Activated naive CD4-positive, alpha-beta T cell treated with anti-CD3 and anti-CD28 coated beads, Interleukin-2, amount 50 U/mL, for 16 hours (primary cell): ENCODE measurements at places on chromosomes 2 and 18.

DNA sequence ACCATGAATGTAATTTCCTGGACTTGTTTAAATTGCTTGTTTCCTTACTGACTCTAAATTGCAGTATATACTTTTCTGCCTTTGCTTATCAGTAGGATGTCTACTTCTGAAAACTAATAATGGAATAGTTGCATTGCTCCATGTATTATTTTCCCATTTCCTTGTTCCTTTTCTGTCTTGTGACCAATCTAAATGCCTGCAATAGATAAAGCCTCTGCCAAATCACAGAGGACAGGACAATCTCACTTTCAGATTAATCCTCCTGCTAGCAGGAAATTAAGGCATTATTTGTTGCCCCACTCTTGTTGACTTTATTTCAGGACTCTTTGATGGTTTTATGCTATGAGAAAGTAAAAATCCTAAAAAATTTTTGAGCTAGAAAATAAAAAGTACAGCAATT lies 4.7 kb upstream of the ESCO1 start:
- no peak for DNase-seq

DNA sequence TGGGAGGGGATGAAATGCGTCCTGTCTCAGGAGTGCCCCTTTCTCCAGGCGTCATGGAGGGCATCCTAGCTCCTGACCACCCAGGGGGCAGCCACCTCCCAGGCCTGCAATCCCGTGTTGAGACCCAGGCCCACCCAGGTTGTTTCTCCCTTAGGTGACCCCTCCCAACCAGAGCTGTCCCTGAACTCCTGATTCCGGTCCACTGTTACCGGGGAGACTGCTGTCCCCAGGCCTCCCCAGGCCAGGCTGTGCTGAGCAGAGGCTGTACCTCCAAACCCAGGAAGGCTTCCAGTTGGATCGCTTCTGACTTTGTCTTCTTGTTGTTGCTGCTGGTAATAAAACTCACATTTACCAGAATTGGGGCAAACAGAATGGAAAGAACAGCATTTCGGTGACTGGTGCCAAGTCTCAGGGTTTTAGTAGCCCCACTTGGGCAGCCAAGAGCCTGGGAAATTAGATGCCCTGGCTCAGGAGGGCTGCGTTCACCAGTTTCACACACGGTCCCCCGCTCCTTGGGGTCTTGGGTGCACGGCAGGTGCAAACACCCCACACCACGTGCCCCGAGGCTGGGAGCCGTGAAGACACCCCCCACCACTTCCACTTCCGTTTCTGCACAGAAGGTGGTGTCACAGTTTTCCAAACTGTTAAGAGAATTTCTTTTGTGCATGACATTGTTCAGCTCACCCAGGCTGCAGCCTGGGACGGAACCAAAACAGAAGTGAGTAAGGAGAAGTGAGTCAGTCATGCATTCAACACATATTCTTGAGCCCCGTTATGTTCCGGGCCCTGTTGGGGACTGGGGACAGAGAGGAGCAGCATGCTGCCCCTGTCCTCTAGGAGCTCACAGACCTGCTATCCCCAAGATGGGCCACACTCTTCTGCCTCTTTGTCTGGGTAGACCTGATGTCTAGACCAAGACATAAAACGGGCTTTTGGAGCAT lies 29.4 kb downstream of the ITM2C start:
- no peak for DNase-seq

DNA sequence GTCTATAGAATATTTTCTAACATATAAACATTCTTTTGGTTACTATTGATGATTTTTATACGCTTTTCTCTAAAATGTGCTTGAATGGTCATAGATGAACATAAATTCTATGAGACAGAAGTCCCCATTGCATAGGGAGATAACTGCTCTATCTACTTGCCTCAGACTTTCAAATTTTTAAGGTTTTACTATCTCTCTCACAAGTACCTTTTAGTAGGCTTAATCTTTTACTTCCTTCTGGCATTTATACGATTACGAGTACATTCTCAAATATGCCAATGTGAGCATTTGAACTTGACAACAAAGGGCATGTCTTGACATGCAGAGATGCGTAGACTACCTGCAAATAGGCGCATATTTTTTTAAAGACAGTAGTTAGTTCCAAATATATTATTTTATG lies 935.9 kb upstream of the LRATD1 start:
- DNase-seq, result no peak

DNA sequence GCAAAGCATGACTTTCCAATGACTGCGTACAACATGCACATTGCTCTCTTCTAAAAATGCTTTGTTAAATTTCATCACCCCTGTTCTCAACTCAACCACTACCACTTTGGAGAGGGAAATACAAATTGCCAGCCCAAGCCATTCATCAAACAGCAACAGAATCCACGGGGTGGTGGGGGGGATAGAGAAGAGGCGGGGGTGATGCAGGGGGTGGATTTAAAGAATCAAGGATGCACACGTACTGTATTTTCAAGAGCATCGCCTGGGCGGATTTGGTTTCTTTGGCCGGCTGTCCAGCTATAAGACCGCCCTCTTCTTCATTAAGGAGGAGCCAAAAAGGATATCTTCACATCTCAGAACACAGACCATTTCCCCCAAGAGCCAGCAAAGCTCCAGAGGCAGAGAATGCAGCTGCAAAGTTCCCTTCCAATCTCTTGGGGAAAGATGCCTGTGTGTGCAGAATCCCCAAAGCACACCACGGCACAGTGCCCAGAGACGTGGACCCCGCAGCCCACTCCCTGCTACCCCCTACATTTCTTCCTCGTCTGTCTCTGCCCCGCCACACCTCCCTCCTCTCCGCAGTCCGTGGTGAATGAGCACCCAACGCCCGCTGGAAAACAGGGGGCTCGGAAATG lies 977 bp downstream of the SLC8A1 start:
- DNase-seq, result no peak

GRCh38 chr2:83196225-83196624 lies 1262.9 kb downstream of the SUCLG1 start:
- no peak for DNase-seq

GRCh38 chr2:218229851-218230250 lies 12.9 kb downstream of the ARPC2 start:
- DNase-seq, result no peak

DNA sequence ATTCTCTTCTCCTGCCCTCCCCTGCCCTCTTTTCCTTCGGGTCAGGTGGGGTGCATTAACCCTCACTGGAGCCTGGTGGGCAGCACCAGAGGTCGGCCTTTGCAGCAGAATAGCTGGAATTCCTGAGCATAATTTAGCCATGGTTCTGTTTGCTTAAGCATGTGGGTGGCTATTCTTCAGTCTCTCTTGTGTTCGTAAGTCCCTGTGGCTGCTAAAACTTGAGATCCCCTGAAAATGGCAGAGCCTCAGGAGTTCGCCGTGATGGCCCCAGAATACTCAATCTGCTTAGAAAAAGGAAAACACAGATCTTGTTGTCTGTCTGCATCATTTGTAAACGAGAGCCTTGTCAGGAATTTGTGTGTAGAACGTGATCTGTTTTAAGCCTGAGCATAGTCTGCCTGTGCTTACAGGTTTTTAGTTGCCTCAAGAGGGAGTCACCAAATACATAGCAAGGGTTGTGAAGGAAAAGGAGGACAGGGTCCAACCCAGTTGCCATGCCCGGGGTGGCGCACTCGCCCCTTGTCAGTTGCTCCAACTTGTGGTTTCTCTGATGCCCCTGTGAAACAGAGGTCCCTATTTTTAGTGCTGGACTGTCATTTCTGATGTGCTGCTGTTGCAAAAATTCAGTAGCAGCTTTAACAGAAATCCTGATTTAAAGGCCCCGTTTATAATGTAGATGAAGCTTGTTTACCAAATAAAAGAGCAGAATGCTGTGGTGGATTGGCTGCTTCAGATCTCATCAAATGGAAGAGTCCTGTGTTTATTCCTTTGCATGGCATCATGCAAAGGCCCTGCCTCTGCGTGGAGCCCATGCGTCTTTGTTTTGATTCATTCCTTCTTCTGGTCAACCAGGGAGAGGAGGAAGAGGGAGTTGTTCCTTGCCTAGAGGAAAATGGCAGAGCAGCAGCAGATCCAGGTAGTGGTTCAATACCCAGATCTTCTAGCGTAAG lies 74.8 kb downstream of the WDSUB1 start:
- no peak for DNase-seq

GRCh38 chr2:215110918-215111317 lies 27.5 kb downstream of the ABCA12 start:
- no peak for DNase-seq

GRCh38 chr2:171149986-171150693 lies 10.6 kb downstream of the TLK1 start:
- DNase-seq, result no peak

GRCh38 chr2:11559786-11560155 lies 25.9 kb downstream of the GREB1 start:
- DNase-seq, result no peak

- DNase-seq, result peak; percentile 48
Measured at GRCh38 chr18:57833441-57834101, 30.5 kb upstream of the ATP8B1 start.

DNA sequence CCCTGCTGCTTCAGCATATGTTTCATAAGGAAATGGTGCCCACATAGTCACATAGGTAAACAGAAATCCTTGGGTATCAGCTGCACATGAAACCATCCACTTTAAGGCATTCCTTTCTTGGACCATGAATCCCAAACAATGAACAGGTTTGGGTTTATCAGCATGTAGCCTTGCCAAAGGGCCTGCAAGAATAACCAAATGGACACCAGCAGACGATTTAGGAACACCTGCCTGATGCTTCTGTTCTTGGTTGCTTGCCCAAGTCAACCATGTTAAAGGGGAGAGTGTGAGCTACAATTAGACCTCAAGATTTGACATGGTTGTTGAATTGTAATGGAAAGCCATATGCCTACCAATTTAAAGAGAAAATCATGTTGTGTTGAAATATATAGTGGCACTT lies 1342.7 kb upstream of the PIK3C3 start:
- no peak for DNase-seq

DNA sequence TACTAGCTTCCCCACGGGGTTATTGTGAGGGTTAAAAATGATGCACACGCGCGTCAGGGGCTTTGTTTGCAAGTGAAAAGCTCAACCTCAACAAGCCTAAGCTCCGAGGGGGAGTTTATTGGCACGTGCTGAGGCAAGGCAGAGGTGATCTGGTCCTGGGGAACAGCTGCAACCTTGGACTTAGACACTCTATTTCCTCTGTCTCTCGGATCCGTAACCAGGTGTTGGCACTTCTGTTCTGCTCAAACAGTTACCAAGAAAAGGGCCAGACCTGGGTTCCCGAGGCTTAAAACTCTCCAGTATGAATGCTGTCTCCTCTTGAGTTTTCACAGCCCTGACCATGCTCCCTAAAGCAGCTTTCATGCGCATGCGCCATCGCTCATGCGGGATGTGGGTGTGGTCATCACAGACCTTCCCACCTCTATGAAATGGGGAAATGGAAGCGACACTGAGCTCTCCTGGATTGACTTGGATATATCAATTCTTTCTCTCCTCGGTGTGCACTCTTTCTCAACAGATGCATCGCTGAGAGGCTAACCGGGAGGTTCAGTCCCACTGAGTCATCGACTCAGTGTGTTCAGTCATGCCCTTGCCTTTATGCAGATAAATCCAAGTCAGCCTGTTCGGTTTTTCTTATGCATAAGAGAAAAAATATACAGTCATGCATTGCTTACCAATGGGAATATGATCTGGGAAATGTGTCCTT lies 19.9 kb upstream of the RAB31 start:
- no peak for DNase-seq

GRCh38 chr2:174053355-174054151 lies 88.4 kb upstream of the SP3 start:
- DNase-seq, result no peak
